Activated CD8-positive, alpha-beta memory T cell treated with anti-CD3 and anti-CD28 coated beads, Interleukin-2, amount 10 ng/mL, durations not matched to agents 7 days and 5 days (primary cell): ENCODE measurements at places on chromosomes 2 and 18.
A peak's percentile ranks its signal among the peaks of the same experiment; 100 is the strongest.

GRCh38 chr2:37993143-37993542 is 68.1 kb downstream of the RMDN2 start:
- peaks cover 1% of the 10 kb centered on the region for H3K36me3 ChIP-seq
- no peak for DNase-seq
- H3K4me3 ChIP-seq: no peak overlapping the region

GRCh38 chr2:121076885-121077549 is 208.0 kb downstream of the TFCP2L1 start:
- H3K27ac ChIP-seq: no peak overlapping the region
- no peaks in the 10 kb centered on the region for H3K4me1 ChIP-seq
- DNase-seq: peak; percentile 76
- H3K4me3 ChIP-seq: no peak overlapping the region
- no peaks in the 10 kb centered on the region for H3K36me3 ChIP-seq

DNA sequence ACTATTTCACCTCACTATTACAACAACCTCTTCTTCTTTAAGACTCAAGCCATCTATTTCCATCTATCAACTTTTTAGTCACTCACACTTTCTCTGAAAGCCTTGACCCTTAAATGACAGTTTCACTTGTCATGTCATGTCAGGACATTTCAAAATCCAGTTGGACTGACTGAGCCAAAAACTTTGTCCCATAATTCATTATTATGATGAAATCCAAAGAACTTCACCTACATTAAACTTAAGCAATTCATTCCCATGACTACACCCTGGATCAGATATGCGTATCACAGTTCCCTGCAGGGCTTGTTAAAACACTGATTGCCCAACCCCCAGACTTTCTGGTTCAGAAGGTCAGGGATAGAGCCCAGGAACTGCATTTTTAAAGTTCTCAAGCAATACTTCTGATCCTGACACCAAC is 26.5 kb downstream of the LDAH start:
- peaks cover 56% of the 10 kb centered on the region for H3K36me3 ChIP-seq
- H3K4me1 ChIP-seq: peaks cover 10% of the 10 kb centered on the region
- no peaks in the 10 kb centered on the region for H3K27me3 ChIP-seq

DNA sequence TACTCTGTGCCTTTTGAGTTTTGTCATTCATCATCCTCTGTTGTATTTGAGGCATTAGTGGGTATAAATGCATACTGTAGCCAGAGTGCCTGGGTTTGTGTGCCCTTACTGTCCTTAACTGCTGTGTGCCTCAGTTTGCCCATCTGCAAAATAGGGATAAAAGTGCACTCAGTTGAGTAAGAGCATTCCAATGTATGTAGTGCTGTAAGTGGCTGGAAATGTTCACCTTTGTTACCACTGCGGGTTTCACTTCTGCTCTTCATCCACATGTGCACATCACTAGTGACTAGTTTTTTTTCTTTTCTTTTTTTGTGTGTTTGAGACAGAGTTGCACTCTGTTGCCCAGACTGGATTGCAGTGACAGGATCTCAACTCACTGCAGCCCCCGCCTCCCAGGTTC is 39.9 kb downstream of the PLEKHB2 start:
- H3K27me3 ChIP-seq: no peaks in the 10 kb centered on the region
- H3K4me3 ChIP-seq: no peak overlapping the region
- no peak for DNase-seq
- H3K27ac ChIP-seq: no peak overlapping the region

GRCh38 chr2:6782517-6783237 is 83.0 kb downstream of the CMPK2 start:
- H3K4me3 ChIP-seq: no peak overlapping the region
- no peaks in the 10 kb centered on the region for H3K36me3 ChIP-seq
- peaks cover 11% of the 10 kb centered on the region for H3K27me3 ChIP-seq
- DNase-seq: no peak
- peaks cover 6% of the 10 kb centered on the region for H3K4me1 ChIP-seq
